Activated CD8-positive, alpha-beta memory T cell treated with anti-CD3 and anti-CD28 coated beads for 1 hour (primary cell): ENCODE measurements at places on chromosomes 7 and 10.

GRCh38 chr7:110448918-110449317 is 642.0 kb upstream of the LRRN3 start:
- no peak for DNase-seq

- DNase-seq: no peak
Observed at GRCh38 chr7:40470091-40470592, 335.3 kb downstream of the SUGCT start.

DNA sequence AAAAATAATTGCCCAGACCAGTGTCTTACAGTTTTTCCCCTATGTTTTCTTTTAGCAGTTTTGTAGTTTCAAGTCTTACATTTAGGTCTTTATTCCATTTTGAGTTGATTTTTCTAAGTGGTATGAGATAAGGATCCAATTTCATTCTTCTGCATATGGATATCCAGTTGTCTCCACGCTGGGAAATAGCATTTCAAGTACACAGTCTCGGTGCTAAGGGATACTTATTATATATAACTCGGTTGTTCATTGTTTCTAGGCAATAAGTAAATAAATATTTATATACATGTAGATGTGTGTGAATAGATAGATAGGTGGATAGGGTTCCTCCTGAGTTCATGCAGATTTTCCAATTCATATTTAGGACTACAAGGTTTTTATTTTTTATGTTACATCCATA is 16.0 kb downstream of the TAF3 start:
- DNase-seq: no peak

DNA sequence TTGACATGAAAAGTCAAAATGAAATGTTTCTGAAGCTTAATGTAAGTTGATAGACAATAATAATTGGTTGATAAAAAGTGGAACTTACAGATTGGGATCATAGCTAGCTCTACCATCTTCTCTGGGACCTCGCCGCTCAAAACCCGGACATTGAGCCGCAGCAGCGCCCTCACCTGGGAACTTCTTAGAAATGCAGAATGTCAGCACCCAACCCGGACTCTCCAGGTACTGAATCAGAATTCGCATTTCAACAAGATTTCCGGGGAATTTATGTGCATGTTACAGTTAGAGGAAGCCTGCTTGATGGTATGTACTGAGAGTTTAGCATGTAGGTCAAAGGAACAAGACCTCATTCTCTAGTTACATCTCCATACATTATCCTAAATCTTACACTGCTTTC is 36.7 kb upstream of the ABLIM1 start:
- DNase-seq: no peak

GRCh38 chr10:94083662-94084265 is 90.0 kb downstream of the PLCE1 start:
- no peak for DNase-seq

DNA sequence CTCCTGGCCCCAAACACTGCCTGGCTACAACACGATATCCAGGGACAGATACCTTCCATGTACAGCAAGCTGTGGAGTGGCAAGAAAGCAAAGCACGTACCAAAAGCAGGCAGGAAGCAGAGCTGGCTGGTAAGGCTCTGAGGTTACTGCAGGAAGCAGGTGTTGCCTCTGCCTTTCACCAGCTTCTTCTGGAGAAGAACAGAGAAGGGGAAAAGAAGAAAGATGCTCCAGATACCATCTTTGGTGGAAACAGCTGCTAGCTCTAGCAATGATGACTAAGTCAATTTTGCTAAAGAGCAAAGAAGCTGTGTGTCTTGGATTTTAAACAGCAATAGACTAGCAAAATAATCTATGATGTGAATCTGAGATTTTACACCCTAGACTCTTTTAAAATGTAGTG is 34.9 kb upstream of the PRSS1 start:
- DNase-seq: no peak

GRCh38 chr10:100748231-100749058 is 3.1 kb downstream of the PAX2 start:
- DNase-seq: no peak

DNA sequence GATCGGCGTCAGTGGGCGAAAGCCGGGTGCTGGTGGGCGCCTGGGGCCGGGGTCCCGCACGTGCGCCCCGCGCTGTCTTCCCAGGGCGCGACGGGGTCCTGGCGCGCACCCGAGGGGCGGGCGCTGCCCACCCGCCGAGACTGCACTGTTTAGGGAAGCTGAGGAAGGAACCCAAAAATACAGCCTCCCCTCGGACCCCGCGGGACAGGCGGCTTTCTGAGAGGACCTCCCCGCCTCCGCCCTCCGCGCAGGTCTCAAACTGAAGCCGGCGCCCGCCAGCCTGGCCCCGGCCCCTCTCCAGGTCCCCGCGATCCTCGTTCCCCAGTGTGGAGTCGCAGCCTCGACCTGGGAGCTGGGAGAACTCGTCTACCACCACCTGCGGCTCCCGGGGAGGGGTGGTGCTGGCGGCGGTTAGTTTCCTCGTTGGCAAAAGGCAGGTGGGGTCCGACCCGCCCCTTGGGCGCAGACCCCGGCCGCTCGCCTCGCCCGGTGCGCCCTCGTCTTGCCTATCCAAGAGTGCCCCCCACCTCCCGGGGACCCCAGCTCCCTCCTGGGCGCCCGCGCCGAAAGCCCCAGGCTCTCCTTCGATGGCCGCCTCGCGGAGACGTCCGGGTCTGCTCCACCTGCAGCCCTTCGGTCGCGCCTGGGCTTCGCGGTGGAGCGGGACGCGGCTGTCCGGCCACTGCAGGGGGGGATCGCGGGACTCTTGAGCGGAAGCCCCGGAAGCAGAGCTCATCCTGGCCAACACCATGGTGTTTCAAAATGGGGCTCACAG is 1.1 kb downstream of the EGFR start:
- no peak for DNase-seq
